Stimulated activated CD4-positive, alpha-beta T cell treated with anti-CD3 and anti-CD28 coated beads, Interleukin-15, amount 100 ng/mL, for 1 hour (primary cell): ENCODE measurements at places on chromosomes 6 and 20.

DNA sequence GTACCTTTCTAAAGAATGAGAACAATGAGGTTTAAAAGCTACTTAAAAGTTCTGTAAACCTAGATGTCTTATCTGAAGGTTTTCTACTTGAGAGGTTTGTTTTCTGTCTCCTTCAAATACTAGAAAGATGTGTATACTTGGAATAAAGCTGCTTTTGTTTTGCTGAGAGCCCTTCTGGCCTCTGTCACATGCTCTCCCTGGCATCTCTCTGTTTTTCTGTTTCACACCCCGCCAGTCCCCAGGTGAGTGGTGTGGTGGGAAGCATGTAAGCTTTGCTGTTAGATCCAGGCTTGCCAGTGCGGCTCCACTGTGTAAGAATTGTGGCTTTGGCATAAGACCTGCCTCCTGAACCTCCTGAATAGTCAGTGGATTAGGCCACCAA, 56.8 kb downstream of the SNX9 start:
- DNase-seq = no peak

GRCh38 chr20:5212907-5213487, 86.2 kb downstream of the CDS2 start:
- DNase-seq = no peak

GRCh38 chr6:44470746-44471145, 83.2 kb downstream of the CDC5L start:
- no peak for DNase-seq

GRCh38 chr20:21228511-21228910, 74.6 kb upstream of the XRN2 start:
- DNase-seq = no peak

DNA sequence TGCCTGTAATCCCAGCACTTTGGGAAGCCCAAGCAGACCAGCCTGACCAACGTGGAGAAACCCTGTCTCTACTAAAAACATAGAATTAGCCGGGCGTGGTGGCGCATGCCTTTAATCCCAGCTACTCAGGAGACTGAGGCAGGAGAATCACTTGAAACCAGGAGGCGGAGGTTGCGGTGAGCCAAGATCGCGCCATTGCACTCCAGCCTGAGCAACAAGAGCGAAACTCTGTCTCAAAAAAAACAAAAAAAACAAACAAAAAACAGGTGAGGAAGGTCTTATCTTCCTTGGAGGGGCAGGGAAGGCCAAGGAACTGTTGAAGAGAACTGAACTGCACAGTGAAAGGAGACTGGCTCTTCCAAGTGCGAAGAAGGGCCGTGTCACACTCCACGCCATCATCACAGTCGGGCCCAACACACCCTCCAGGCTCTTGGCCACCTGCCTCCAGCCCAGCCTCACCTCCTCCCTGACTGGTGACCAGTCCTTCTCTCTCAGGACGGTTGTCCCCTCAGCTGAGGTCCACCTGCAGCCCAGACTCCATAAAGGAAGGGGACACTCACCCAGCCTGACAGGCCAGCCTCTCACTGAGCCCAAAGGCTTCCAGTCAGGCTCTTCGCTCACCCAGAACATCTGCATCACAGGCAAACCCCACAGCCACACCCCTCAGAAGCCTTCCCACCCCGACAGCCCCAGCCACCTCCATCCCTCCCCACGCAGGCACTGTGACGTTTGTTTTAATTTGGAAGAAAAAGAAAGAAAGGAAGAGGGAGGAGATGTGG, 4.1 kb downstream of the ZC3H12D start:
- no peak for DNase-seq
